Cardiac fibroblast (primary cell): ENCODE measurements at places on chromosomes 4 and X.
A peak's percentile ranks its signal among the peaks of the same experiment; 100 is the strongest.

GRCh38 chr4:181476508-181476890, 766.7 kb upstream of the TENM3 start:
- no peak for DNase-seq

- no peak for DNase-seq
Measured at GRCh38 chr4:168614281-168615057, 117.6 kb downstream of the PALLD start.

- no peak for DNase-seq
Measured at GRCh38 chrX:48956728-48957414, 536 bp downstream of the OTUD5 start.

GRCh38 chr4:6987588-6987961, 55.6 kb upstream of the TADA2B start:
- DNase-seq, result peak; percentile 46

- DNase-seq, result peak; percentile 69
Measured at GRCh38 chrX:46327566-46328115, 217.6 kb downstream of the ZNF674 start.

DNA sequence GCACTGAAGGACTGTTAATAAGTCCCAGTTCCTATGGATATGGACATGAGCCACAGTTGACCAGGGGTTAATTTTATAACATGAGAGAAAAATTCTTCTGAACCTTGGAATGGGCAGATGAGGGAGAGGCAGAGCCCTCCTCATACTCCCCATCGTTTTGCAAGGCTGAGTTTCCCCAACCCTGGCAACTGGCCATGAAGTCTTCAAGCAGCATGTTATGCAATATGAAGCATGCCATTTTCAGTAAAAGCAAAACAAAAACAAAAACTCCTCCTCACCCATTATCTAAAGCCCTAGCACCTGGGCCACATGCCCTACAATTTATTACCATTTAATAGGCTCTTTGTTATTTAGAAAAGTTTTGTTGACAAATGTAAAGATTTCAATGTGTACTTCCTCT, 64.5 kb downstream of the GPC4 start:
- DNase-seq, result peak; percentile 2

GRCh38 chr4:126369076-126369475, 1054.3 kb downstream of the FAT4 start:
- DNase-seq, result no peak

DNA sequence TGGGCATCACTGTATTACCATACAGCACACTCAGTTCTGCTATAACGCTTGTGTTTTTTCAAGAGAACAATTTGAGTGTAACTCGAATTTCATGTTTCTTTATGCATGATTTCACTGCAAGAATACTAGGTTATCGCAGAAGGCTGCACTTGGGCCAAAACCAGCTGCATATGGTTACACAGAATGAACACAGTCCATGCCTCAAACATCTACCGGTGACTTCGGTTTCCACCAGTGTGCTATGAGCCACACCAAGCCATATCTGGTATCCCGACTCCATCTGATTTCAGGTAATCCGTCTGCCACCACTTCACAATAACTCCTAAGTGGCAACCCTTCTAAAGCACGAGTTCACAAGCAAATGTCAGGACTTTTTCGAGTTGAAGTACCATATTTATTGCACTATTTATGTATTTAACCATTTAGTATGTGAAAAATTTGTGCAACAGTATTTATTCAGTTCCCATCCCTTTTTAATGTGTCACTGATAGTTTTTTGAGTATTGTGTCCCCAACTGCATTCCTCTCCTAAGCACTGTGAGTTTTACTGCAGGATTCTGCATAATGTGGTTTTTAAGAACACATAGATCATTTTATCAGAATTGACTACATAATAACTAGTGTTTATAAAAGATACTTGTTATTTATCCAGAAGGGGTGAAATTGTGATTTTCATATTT, 111.8 kb downstream of the APBB2 start:
- DNase-seq, result no peak

GRCh38 chrX:1384658-1385252, 7.2 kb downstream of the SLC25A6 start:
- no peak for DNase-seq

DNA sequence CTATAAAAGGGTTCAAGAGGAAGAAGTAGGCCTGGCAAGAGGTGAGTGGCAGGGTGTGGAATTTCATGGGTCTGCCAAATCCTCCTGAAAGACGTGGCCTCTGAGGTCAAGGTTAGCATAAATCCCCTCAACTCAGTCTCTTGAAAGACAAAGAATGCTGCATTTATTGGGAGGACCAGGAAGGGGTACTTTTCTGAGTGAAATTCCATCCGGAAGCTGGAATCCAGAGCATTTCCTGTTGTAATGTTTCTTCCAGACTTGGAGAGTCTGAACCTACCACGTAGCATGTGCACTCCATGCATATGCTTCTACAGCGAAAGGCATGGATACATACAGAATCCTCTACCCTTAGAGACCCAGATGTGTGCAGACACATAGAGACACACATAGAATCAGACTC, 13.4 kb upstream of the FGD1 start:
- no peak for DNase-seq

DNA sequence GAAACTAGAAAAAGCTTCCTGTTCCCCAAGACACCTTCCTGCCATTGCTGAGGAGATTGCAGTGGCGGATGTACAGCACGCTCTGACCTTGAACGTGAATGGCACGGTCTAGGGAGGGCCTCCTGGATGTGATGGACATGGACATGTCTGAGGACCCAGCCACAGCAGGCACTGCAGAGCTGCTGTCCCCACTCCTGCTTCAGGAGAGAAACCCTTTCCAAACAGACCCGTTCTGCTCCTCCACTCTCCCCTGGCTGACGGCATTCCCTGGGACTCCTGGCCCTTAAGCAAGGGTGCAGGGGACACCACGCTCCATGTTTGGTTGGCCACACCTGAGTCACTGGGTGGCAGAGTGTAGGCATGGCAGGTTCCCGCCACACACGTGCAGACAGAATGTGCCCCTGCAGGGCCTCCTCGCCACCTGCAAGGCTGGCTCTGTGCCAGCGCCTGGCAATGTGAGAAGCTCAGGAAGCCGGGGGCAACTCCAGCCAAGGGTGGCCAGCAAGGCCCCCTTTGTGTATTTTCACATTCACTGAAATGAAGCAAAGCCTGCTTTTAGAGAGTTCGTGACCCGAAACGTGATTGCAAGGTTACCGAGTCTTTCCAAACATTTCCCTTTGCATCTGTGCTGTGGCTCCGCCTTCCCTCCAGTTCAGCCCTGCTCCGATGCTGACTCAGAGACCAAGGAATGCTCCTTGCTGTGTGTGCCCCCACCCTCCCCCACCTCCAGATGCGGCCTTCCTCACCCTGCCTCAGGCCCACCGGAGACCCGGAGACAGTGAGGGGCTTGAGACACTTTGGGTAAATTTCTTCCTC, 46.1 kb downstream of the HTRA3 start:
- DNase-seq, result peak; percentile 81

DNA sequence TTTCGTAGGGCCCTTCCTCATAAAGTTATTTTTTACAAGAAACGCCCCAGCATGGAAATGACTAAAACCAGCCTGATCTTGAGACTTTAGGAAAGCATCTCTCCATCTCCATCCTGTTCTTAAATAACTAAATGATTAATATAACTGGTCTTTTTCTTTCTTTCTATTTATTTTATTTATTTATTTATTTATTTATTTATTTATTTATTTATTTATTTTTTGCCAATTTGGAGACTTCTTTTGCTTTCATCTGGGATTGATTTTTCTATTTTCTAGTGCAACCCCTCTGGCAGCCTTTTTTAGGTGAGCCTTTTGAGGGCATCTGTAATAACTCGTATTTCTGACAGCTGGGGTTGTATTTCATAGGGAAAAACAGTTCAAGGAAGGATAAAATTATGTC, 1.2 kb upstream of the KLHL34 start:
- DNase-seq, result no peak

DNA sequence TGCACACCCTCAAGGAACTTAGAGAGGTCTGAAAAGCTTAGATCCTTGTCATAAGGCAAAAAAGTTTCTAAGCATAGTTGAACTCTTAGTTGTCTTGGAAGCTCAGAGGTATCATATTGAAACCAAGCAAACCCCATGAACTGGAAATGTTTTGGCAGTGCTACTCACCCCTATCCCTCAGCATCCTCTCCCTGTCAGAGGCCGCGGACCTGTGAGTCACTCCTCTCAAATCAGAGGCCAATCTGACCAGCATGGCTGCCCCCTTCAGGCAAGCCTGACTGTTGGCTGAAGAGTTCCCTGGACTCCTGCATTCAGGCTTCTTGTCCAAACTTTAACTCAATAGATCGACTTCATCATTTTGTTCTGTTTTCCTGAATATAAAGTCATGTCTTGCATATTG, 69.4 kb downstream of the KCNIP4 start:
- peak; percentile 67 for DNase-seq

- no peak for DNase-seq
Measured at GRCh38 chrX:74179499-74179898, 124.5 kb upstream of the ZCCHC13 start.

DNA sequence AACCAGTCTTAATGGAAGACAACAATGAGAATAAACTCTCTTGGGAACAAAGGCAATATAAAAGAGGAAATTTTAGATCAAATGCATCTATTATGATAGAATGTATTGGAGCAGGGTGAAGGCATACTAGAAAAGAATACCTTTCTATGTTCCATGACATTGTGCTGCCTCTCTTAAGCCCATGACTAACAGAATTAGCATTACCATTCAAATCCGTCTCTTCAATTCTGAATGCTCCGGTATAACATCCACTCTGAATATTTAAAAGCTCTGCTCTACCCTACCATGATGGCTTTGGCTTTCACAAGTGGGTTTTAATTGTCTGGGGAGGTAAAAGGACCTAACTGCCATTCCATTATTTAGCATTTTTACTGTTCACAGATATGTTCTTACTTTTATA, 1878.4 kb downstream of the ARAP2 start:
- no peak for DNase-seq

GRCh38 chrX:139049465-139049864, 337.9 kb upstream of the FGF13 start:
- DNase-seq, result no peak

DNA sequence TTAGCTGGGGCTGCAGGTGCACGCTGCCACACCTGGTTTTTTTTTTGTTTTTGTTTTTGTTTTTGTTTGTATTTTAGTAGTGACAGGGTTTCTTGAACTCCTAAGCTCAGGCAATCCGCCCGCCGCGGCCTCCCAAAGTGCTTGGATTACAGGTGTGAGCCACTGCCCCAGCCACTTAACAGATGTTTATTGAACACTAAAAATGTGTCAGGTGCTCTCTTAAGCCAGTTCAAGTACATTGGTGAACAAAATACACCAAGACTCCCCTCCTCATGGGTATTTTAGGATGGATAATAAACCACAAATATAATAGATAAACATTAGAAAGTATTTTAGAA, 69.9 kb downstream of the TRAPPC11 start:
- no peak for DNase-seq

GRCh38 chr4:76634220-76634619, 199.2 kb downstream of the SHROOM3 start:
- peak; percentile 85 for DNase-seq

- DNase-seq, result no peak
Measured at GRCh38 chr4:1933700-1934099, 62.5 kb downstream of the NSD2 start.

DNA sequence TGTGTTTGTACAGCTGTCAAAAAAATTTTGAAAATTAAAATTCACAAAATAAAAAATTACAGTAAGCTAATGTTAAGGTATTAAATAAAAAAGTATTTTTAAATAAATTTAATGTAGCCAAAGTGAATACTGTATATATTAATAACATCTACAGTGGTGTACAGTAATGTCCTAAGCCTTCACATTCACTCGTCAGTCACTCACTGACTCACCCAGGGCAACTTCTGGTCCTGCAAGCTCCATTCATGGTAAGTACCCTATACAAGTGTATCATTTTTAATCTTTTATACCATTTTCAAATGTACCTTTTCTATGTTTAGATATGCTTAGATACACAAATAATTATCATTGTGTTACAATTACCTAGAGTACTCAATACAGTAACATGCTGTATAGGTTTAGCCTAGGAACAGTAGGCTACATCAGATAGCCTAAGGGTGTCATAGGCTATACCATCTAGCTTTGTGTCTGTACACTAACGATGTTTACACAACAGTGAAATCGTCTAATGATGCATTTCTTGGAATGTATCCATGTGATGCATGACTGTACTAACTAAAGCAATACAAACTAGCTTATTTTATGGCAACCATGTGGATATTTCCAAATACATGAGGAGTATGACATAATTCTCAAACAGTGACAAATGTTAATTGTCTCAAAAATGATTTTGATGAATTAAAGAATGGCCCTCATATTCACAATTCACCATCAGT, 13.7 kb downstream of the DDX60 start:
- DNase-seq, result peak; percentile 29

DNA sequence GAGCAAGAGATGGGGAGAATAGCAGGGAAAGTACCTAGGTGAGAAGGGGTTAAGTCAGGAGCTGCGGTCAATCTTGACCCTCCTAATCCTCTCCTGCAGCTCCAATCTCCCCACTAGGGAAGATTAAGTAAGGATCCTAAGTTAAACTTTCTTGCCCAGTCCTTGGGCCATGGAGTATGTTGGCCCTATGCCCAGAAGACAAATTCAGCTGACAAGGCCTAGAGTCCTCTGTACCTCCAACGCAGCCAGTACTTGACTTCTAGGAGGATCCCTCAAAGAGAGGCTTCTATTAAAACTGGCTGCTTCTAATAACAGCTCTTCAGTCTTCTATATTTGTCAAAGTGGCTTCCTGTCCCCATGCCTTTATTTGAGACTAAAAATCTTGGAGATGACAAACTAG, 1.4 kb downstream of the CLDN2 start:
- no peak for DNase-seq

DNA sequence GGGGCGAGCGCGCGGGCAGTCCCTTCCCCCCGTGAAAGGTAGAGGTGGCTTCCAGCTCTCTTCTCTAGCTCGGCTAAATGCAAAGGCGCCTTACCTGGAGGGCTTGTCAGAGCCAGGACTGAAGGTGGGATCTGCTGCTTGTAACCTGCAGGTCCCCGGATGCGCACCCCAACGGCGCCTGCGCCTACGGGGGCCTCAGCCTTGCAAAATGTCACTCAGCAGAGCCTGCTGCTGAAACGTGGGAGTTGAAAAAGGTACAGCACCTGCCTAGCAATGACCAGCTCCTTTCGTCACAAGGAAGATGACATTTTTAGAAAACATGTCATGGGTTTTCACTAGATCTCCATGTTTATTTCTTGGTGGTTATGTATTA, 583 bp downstream of the ABHD18 start:
- DNase-seq, result peak; percentile 25

- DNase-seq, result no peak
Measured at GRCh38 chr4:25535278-25535677, 120.4 kb upstream of the SLC34A2 start.

- DNase-seq, result peak; percentile 56
Measured at GRCh38 chr4:109803924-109804571, 2.2 kb upstream of the CFI start.

DNA sequence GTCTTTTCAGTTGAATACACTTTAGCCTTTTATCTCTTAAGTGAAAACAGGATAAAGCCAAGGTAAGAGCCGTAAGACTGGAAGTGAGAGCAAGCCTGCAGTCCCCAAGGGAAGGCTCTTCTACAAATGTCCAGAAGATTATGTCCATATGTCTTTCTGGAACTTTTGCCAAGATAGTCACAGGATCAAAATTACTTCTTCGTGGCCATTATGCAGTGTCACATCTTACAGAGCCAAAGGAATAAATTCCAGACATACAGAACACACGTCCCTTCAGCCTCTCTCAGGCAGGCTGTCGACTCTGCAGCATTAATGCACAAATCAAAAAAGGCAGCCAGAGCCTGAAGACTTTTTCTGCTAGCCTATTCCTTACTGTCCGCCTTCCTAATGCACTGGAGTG, 10.9 kb upstream of the GATB start:
- DNase-seq, result peak; percentile 2
